ENCODE measurements at places on chromosomes 12 and 14.

DNA sequence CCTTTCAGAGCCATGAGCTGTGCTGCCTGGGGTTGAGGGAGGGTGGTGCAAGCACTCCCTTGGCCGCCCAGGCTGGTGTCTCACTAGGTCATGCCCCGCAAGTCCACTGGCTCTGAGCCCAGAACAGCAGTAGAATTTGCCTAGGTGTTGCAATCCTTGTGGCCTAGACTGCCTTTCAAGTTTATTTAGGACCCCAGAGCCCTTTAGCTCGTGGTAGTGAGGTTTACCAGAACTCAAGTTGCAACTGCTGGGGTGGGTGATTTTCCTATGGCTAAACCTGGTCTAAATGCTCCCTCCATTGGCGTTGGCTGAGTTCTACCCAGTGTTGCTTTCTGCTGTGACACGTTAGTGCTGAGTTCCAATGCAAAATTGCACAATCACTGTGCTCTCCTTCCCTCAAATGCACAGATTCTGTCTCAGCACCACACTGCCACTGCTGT lies 287.2 kb downstream of the BCAT1 start:
- DNase-seq: peak; percentile 51

GRCh38 chr14:22627506-22628263 lies 16.5 kb downstream of the OR6J1 start:
- DNase-seq: no peak

DNA sequence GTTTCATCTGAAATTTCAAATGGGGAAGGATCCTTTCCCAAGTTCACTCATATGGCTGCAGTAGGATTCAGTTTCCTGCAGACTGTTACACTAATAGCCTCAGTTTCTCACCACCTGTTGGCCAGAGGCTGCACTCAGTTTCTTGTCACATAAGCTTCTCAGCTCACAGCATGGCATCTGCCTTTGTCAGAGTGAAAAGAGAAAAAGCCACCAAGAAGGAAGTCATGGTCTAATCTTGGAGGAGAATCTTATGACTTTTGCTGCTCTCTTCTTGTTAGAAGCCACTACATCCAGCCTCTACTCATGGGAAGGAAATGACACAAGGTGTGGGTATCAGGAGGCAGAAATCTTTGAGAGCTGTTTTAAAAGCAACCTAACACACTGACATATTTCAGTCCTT lies 39.4 kb upstream of the BTG1 start:
- no peak for DNase-seq

DNA sequence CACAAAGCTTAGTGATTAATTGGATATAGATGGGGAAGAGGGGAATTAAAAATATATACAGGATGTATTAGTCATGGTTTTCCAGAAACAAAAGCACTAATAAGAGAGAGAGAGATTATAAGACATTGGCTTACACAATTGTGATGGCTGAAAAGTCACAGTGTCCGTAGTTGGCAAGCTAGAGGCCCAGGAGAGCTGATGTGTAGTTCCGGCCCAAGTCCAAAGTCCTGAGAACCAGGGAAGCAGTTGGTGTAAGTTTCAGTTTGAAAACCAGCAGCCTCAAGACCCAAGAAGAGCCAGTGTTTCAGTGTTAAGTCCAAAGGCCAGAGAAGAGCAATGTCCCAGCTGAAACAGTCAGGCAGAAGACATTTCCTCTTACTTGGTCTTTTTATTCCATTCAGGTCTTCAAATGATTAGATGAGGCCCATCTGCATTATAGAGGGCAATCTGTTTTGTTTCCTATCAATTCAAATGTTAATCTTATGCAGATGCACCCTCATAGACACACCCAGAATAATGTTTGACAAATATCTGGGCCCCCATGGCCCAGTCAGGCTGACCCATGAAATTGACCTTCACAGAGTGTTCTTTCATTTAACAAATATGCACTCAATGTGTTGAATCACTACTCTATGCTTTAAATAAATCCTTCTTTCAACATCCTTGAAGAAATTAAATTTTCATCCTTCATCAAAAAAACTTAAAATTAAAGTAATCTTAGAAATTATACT lies 67.2 kb upstream of the DIO2 start:
- DNase-seq: peak; percentile 59

DNA sequence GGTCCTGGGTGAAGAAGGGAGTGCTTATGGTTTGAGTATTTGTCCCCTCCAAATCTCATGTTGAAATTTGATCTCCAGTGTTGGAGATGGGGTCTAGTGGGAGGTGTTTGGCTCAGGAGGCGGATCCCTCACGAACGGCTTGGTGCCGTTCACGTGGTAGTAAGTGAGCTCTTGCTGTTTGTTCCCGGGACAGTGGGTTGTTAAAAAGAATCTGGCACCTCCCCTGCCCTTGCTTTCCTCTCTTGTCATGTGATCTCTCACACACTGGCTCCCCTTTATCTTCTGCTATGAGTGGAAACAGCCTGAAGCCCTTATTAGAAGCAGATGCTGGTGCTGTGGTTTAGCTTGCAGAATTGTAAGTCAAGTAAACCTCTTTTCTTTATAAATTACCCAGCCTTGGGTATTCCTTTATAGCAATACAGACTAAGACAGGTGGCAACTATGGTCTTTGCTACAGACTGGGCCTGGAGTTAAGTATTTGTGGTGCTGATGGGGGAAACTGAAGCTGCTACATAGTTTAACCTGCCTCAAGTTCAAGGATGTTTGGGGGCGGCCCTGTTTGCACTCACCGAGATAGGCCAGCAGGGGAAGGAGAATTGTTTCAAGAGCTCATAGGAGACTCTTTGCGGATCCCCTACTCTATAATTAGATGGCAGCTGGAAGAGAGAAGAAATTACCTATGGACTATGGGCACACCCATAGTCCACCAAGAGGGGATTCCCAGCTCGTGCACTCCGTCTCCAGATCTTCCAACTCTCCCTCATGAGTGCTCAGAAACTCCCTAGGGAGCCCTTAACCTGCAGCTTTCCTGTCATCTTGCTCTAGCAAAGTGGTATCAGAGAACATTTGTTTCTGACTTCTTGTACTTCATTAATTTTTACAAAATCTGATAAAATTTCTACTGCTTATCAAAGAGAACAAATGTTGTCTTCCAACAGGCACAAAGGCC lies 164.6 kb downstream of the SLC15A5 start:
- DNase-seq: no peak

DNA sequence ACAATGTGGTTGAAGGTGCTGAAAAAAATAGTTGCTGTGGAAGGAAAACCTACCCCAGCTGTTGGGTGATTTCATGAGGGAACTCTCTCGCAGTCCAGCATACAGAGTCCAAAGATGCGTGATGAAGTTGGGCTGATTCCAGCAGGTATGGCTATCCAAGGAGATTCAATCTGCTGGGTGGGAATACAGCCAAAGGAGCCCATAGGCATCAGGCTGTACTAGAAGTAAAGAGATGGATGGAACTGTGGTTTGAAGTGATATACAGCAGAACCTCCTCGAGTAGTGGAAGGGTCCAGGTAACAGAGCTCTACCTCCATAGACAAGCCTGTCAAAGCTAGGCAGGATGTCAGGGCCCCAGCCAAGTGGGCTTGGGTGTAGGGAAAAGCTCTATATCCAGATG lies 11.5 kb upstream of the TMTC2 start:
- no peak for DNase-seq

GRCh38 chr12:94674835-94675234 lies 24.5 kb upstream of the TMCC3 start:
- no peak for DNase-seq

DNA sequence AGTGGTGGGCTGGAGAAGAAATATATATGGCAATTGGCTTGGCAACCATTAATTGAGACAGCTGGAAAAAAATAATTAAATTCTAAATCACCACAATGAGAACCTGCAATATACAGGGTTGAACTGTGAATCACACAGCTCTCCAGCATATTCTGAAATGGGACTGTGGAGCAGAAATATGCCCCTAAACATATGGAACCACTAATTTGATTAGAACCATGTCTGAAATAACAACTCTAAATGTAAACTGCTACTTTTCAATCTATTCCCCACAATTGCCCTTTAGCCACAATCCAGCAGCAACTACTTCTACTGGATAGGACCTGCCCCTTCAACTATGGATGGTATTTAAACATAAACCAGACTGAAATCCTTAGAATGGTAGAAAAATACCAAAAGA lies 330.4 kb downstream of the TRHDE start:
- no peak for DNase-seq

GRCh38 chr14:69997849-69998248 lies 118.6 kb downstream of the SMOC1 start:
- DNase-seq: no peak

GRCh38 chr14:49754570-49755097 lies 13.3 kb upstream of the KLHDC2 start:
- no peak for DNase-seq

GRCh38 chr14:102491786-102492530 lies 17.6 kb downstream of the ANKRD9 start:
- DNase-seq: no peak

- no peak for DNase-seq
Observed at GRCh38 chr12:72673853-72674252, 401.7 kb downstream of the TRHDE start.

DNA sequence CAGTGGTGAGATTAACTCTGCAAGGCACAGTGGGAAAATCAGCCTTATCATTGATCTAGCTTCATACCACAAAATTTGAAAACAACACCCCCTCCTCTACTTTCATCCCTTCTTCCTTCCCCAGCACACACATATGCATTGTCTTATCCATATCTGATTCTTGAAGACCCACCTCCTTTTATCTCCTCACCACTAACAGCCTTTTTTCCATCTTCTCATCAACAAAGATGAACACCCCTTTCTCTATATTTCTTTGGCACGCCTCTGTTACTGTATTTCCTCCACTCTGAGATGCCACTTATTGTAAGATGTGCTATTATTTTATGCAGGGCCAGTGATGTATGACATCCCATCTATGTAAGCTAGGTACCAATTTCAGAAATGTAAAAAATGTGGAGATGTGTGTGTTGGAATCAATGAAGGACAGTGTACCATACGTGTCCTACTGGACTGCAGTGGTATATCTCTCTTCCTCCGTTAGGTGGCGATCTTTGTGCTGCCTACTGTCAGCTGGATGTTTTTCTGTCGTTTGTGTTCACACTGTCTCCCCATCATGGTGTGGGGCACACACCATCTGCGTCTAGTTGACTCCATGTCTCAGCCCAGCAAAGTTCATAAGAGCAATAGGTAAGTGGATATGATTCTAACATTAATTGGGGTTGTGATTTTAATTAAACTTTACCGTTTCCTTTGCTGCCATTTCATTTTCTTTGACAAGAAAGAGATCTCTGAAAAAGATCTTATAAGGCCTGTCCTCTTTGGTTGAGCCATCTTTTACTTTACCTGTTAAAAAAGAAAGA lies 24.0 kb downstream of the CCDC38 start:
- no peak for DNase-seq

DNA sequence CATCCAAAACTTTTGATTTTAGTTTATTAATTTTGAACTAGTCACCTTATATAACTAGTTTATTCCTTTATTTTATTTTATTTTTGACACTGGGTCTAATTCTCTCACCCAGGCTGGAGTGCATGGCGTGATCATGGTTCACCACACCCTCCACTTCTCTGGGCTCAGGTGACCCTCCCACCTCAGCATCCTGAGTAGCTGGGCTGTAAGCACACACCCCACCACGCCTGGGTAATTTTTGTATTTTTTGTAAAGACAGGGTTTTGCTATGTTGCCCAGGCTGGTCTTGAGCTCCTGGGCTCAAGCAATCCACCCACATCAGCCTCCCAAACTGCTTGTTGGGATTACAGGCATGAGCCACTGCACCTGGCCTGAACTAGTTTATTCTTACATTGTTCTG lies 17.3 kb downstream of the PCNX1 start:
- DNase-seq: no peak

DNA sequence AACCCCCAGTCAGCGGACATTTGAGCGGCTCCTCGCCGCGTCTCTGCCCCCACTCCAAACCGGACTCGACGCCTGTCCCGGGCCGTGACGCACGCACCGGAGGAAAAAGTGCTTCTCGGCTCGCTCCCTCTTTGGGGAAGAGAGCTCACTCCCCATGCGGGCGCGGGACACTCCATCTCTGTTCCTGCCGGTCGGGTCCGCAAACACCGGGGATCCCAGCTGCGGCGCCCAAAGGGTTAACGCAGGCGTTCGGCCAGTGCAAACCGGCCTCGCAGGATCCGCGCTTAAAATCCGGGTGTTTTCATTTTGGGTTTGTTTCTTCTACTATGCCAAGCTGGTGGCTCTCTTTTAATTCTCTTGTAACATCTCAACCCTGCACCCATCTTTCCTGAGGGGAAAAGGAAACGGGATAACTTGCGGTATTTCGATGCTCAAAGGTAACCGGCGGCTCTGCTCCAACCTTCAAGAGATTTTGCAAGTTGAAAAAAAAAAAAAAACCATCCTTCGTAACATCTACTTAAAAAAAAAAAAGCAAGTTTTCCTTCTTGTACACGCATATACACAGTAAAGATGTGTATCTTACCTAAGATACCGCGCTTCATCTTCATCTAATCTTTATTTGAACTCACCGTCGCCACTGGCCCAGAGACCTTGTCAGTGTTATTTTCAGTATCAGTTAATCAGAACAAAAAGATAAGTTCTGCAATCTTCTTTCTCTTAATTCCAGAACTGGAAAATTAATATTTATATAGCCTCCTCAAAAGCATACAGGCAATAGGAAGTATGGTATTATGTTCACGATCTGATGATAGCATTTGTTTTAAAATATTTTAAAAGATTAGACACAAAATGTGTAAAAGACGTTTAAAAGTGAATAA lies 1.6 kb upstream of the ATP2B1 start:
- DNase-seq: no peak

All from retinal pigment epithelial cell (primary cell).